ENCODE measurements at places on chromosomes 6 and 20.

DNA sequence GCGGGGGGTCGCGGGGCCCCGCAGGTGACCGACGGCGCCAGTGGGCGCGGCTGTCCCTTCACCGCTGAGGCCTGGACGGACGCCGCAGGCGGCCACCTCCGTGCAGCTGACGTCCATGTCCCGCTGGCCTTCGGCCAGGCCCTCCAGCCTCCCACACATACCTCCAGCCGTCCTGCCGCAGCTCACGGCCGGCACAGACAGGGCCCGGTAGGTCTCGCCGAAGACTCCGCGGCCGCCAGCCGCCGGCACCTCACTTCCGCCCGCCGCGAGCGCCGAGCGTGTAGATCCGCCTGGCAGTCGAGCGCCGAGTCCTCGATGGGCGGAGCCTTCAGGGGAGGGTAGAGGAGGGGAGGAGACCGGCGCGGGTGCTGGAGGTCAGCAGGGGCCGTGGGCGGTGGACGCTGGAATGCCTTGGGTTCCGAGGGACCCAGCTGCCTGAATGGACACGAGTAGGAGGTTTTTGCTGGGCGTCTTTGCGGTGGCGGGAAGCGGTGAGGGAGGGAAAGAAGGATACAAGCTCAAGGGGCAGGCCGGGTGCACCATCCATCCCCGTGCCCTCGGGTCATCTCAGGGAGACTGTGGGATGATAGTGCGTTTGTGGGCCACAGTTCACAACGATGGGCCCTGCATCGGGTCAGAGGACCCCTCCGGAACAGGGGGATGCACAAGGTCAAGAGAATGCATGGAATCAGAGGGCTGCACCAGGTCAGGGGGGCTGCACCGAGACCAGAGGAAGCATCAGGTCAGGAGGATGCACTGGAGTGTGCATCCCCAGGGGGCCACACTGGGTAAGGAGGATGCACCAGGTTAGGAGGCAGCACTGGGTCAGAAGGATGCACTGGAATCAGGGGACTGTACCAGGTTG lies at the start of gene EXOC2:
TSS of gene EXOC2 (minus strand) at position 282 of the 865 bp plus-strand sequence. CDS start 55,321 bp downstream, outside the sequence.
- DNase-seq: peak; percentile 82

DNA sequence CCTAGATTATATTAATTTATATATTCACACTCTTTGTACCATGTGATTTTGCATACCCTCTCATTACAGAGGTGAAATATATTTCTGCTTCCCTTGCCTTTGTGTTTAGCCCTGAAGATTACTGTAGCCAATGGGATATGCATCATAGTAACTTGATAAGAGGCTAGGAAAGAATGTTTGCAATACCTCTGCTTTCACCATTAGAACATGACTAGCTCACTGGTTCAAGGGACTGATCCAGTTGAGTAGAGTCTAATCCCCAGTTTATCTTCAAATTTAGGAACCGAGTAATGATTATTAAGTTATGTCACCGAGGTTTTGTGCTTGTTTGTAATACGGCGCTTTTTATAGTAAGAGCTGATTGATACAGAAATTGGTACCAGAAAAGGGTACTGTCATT lies 552.6 kb upstream of the GJE1 start:
- no peak for DNase-seq

DNA sequence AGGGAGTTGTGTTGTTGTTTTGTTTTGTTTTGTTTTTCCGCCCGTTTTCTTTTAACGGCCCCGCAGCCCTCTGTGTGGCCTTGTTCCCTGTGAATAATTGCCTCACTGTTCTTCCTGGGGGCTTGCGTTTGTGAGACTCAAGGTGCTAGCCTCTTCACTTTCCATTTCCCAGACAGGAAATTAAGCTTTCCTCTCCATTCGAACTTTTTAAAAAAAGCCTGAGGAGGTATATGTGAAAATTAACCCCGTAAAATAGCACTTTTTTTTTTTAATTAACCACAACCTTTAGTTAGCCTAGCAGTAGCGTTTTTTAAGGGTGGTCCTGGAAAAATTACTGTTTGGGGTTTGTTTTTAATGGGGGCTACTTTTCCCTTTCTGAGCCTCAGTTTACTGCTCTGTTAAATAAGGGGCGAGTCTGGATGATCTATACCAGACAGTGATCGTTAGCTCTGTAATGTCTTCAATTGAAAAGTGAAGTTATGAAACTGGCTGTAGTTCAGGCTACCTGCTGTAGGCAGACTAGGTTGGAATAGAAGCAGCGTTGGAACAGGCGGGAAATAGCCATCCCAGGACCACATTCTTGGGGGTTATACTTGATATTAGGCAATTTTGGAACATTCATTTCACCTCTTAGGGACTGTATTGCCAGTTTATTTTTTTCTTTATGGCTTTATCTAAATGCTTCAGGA lies 1.7 kb downstream of the STX16 start:
- DNase-seq: no peak

- DNase-seq: peak; percentile 58
Observed at GRCh38 chr20:45372646-45373352, 5.3 kb downstream of the TP53TG5 start.

GRCh38 chr6:114344246-114344970 lies 1.6 kb upstream of the HS3ST5 start:
- no peak for DNase-seq

DNA sequence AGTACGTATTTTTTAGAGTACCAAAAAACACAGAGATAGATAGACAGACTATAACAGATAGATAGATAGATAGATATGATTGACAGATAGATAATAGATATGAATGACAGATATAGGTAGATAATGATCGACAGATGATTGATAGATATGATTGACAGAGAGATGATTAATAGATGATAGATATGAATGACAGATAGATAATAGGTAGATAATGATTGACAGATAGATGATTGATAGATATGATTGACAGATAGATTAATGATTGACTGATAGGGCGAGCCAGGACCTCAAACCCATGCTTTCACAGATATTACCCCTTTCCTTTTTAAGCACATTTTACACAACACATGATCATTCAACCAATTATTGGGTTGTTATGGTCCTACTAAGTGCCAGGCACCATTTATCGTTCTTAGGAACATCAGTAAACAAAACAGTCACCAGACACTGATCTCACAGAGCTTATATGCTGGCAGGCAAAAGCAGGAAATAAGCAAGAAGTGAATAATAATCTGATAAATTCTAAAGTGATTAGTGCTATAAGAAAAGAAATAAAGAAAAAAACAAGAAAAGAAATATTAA lies 11.6 kb downstream of the MAFB start:
- no peak for DNase-seq

GRCh38 chr6:41639809-41640371 lies 1.6 kb downstream of the MDFI start:
- DNase-seq: no peak

DNA sequence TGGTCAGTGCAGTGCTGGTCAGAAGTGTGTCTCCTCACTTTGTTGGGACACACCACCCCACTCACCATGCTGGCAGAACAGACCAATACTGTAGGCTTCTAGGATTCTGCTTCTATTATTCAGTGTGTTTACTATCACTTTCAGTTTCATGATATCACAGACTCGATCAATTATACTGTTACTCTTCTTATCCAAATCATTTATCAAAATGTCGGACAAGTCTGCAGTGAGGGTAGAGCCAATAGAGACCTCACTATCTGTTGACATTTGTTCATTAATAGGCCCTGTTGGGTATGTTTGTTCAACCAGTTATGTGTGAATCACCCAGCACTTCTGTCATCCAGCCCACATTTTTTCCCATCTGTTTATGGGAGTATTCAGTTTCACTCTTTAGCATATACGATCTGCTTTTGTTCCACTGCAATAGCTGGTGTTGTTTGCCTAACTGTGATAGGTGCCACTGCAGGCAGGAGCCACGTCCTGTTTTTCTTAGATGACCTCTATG lies 140.1 kb downstream of the NRN1 start:
- no peak for DNase-seq

- no peak for DNase-seq
Observed at GRCh38 chr20:53870426-53871315, 199.7 kb downstream of the BCAS1 start.

GRCh38 chr6:19789100-19789803 lies 47.9 kb upstream of the ID4 start:
- no peak for DNase-seq

DNA sequence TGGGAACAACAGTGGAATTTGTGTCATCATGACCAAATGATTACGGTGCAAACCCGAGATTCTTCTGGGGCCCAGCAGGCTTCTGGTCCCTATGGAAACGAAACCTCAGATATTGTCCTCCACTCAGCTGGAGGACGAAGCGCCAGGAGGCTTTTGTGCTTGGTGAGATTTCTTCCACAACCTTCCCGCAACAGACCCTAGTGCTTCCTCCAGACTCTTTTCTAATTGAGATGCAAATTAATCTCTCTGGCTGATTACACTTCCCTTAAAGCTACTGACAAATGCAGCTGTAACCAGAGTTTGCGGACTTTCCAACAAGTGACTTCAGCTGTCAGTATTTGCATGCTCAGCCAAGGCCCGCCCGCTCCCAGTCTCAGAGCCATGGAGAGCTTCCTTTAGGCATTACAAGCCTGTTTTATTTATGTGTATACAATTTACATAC lies 96.0 kb downstream of the INSM1 start:
- peak; percentile 58 for DNase-seq

- DNase-seq: no peak
Observed at GRCh38 chr6:6771964-6772363, 183.4 kb downstream of the LY86 start.

DNA sequence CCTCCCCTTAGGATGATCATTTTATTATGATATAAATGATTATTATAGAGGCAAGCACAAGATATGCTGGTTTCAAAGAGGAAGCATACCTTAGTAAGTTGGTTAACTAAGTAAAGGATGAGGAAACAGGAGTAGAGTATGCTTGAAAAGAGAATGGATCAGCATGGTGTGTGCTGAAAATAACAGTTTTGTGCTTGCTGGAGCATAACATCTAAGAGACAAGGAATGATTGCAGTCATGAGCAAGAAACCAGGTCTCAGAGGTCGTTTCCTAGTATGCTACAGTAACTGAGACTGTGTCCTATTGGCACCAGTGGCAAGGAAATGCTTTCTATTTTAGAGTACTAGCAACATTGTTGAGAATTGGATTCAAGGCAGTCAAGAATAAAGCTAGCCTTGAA lies 34.1 kb downstream of the CDC40 start:
- DNase-seq: no peak

DNA sequence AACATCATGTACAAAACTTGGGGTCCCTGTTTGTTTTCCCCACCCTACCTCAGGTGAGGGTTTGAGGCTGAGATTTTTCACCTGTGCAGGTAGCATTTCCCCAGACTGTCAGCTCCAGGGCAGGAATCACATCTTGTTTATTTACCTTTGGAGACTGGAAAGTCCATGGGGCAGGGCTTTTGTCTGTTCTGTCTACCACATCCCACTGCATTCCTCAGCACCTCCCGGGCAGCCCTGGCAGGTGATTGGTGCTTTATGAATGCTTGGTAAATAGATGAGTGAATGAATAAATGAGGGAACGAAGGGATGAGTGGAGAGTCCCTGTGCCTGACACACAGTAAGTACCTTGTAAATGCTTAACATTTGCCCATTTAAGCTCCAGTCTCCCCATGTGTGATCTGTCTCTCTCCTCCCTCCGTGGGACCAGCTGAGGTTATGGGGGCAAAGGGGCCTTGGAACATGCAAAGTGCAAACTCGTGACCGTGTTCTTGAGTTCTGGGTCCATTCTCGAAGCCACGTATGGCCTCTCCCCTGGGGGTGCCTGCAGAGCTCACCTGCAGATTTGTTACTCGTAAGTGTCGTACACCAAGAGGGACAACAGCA lies 69.7 kb upstream of the PMEPA1 start:
- DNase-seq: no peak

GRCh38 chr6:103027271-103027931 lies 1633.9 kb downstream of the GRIK2 start:
- no peak for DNase-seq

DNA sequence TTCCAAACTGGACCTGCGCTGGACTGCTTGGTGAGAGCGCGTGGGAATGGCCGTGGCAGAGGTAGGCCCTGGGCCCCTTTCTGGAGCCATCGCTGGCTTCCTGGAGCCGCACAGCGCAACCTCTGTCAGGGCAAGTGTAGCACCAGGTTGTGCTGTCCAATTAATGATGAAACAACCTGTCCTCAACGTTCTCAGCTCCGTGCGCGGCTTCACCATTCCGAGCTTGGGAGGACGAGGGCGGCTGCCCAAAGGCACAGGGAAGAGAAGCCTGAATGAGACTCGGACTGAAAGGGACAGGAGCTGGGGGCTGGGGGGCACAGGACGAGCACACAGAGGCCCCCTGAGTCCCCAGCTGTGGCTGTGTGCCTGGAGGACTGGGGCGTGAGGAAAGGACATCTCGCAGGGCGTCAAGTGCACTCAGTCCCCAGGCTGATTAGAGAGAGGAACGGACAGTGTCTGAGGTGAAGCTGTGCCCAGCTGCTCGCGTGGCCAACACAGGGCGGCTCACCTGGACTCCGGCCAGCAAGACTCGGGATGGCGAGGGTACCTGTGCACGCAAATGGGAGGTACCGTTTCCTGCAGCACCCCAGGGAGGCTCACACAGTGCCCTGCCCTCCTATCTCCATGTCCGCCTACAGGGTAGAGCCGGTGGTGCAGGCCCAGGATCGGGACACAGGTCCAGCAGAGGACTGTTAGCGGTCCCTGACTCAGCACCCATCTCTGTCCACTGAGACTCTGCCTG lies 403.3 kb downstream of the TAF4 start:
- DNase-seq: no peak

GRCh38 chr6:146594495-146594894 lies 4.3 kb upstream of the ADGB start:
- DNase-seq: peak; percentile 35

DNA sequence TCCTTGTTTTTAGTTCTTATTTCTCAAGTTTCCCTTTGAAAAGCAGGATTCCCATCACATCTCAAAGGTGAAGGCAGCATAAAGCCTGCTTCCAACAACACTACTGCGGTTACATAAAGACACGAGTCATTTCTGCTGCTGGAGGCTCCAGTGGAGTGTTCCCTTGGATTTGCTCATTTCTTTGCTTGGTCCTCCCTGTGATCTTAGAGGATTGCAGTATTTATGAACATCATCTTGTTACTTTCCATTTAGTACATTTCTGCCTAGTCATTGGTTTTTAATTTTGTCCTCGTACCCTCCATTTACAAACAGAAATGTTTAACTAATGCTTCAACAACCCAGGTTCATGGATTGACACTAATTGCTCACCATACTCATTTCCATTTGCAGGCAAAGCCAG lies 298.8 kb downstream of the ZNF217 start:
- no peak for DNase-seq

- no peak for DNase-seq
Observed at GRCh38 chr6:72677740-72678139, 55.9 kb downstream of the KCNQ5 start.

GRCh38 chr6:125957845-125958244 lies 1.3 kb downstream of the HINT3 start:
- peak; percentile 58 for DNase-seq

- DNase-seq: no peak
Observed at GRCh38 chr6:161394437-161394836, 120.6 kb upstream of the AGPAT4 start.

- DNase-seq: no peak
Observed at GRCh38 chr20:47456952-47457724, 44.5 kb upstream of the NCOA3 start.

DNA sequence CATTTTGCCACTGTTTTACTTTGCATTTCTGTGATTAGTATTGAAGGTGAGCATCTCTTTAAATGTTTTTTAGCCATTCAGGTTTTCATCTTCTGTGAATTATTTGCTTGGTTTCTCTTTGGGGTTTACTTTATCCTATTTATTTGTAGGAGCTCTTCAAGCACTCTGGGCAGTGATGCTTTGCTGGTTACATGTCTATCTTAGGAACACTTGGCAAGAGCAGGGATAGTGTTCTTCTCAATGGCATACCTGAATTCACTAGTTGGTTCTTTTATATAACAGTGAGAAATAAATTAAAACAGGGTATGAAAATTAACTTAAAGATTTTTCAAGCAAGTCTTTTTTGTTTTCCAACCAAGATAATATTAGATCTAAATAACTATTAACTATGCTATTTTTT lies 119.7 kb upstream of the BACH2 start:
- DNase-seq: no peak
